ENCODE measurements at places on chromosomes 2 and 18.

DNA sequence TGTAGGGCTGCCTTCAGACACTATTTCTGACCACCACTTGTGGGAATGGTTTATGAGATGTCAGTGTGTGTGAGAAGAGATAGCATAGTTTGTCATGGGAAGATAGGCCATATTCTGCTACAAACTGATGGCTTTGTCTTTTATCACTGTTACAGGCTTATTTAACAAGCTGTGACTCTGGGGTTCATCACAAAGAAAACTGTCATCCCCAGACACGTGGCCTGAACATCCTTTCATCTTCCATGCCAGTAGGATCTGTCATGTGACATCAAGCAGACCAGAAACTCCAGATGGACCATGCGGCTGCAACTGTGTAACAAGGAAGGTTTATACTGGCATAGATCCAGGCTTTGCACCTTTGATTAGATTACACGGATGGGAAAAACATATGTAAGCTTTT is 128.6 kb upstream of the KCNH7 start:
- DNase-seq, result no peak

DNA sequence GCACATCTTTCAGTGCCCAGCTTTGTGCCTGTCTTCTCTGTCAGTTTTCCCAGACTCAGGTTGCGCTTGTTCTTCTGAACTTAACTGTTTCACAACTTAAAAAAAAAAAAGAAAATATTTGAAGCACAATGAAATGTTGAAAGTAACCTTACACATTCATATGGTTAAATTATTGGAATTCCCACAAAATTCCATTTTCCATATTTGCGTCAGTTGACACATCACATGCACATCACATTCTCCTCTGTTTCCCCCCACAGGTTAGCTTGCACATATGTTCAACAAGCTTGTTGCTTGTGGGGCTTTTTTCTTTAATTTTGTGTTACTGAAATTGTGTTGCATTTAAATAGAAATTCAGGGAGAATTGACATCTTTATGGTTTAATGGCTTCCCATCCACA is 8.3 kb downstream of the MYO1B start:
- no peak for DNase-seq

DNA sequence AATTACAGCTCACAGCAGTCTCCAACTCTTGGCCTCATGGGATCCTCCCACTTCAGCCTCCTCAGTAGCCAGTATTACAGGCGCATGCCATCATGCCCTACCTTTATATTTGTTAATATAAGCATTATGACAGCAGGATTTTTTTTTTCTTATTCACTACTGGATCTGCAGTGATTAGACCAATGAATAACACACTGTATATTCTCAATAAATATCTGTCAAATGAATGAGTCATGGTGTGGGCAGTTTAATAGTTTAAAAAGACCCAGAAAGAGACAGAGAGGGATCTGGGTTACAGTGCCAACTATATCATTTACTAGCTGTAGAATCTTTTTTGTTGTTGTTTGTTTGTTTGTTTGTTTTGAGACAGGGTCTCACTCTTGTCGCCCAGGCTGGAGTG is 62.4 kb upstream of the LTBP1 start:
- DNase-seq, result no peak

GRCh38 chr2:233571462-233571861 is 4.9 kb upstream of the USP40 start:
- no peak for DNase-seq

Data from Caki2 (cell line).